Activated CD4-positive, alpha-beta T cell treated with anti-CD3 and anti-CD28 coated beads, Interleukin-2, amount 50 U/mL, for 24 hours (primary cell): ENCODE measurements at places on chromosomes 4 and X.
A peak's percentile ranks its signal among the peaks of the same experiment; 100 is the strongest.

- DNase-seq = no peak
Measured at GRCh38 chr4:104022831-104023230, 303.0 kb upstream of the TACR3 start.

- DNase-seq = no peak
Measured at GRCh38 chr4:8871417-8872401, at the start of gene HMX1. Gene HMX1, minus strand, starts transcription at chr4:8871839. Its CDS starts 225 bp downstream, at chr4:8871614.

GRCh38 chr4:140930557-140930956 is 174.4 kb upstream of the TBC1D9 start:
- no peak for DNase-seq

DNA sequence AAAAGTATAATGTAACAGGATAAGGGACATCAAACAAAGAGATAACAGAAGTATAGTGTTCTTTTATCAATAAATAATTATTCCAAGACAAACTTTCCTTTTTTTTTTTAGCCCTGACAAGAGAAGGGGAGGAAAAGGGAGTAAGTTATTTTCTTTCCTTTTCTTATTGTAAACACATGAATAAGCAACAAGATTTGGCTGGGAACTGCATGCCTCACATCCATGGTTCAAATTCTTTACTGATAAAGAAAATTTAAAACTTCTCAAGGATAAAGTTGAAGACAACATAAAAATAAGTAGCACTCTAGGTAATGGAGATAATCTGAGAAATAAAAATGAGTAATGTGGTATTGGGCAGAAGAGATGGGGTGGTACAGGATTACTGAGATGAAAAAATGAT is 71.6 kb downstream of the NEK1 start:
- DNase-seq = no peak

DNA sequence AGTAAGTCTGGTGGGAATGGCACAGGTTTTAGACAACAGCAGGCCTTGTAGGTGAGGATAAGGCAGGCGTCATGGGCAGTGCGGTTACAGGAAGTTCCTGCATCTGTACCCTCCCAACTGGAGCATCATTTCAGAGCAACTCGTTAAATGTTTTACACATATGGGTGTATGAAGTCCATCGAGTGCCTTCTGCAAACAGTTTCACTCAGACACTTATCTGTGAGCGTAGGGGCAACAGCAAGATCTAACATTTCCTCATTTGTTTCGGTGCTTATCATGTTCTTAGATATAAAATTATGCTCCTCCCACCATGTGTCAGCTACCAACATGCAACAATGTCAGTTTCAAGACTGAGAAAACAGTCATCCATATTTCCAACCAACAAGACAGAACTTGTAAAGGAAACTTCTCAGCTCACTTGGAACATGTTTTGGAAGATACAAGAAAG is 69.9 kb downstream of the ELOVL6 start:
- DNase-seq = no peak

DNA sequence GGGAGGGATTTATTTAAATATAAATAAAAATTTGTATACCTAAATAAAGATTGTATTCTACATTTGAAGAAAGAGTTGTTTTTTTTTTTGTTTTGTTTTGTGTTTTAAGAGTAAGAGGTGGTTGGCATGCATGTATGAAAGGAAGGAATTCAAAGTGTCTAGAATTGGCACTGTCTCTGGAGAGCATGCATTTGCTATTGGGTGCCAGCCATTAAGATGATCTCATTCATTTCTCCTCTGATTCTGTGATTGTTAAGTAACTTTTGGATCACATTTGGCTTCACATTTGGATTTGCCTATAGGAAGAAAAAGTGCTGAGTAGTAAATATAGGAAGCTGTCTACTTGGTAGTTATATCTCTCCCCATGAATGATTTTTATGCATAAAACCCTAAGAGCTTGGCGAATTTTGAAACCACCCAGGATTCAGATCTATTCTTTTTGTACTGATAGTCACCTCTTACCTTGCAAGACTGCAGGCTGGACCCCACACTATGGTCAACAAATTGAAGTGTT is 7.8 kb upstream of the BOD1L1 start:
- DNase-seq = no peak

DNA sequence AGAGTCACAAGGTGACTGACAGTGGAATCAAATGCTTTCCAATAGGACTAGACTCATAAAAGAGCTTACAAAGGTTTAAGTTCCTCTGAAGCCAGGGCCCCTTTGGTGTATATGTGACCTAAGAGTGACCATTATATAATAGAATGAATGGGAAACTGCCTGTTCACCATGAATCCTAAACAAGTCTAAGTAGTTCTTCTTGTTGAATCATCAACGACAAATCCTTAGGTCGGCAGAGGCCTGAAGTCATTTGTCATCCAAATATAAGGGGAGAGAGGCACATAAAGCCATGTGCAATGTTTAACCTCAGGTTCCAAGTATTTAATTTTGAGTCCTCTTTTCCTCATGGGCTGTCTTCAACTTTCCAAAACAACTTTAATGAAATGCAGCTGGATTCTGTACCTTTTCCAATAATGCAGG is 122.4 kb downstream of the RASL11B start:
- no peak for DNase-seq

DNA sequence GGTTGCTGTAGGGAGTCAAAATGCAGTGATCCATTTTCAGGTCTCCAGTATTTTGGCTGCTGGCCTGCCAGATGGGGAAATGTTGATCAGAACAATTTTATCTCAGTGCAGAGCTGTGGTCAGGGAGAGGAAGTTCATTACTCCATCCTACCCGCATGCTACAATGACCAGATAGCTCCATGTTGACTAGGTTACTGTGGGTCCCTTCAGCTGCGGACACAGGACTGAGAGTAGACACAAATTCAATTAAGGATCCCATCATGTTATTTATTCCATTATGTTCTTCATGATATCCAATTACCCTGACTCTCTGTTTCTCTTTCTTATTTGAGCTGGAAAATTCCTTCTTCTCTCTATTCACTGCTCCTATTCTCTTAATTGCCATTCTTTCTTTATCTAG is 16.3 kb downstream of the SYNPO2 start:
- no peak for DNase-seq

DNA sequence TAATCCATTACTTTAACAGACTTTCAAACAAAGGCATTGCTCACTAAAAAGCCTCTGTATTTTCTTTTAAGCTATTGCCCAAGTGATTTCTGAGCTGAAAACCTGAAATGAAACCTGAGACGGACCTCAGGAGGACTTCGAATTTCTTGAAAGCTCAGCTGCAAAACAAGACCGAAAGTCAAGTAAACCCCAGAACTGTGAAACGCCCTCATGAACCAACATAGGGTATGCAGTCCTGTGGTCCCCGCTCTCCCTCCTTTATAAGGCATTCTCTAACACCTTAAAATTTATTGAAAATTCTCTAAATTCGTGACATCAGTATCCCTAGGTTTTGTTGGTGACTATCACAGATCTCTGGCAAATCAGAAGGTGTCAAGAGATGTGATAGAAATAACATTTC is 91.8 kb downstream of the SHISA3 start:
- no peak for DNase-seq

- DNase-seq = no peak
Measured at GRCh38 chrX:46209768-46210167, 335.5 kb downstream of the ZNF674 start.

DNA sequence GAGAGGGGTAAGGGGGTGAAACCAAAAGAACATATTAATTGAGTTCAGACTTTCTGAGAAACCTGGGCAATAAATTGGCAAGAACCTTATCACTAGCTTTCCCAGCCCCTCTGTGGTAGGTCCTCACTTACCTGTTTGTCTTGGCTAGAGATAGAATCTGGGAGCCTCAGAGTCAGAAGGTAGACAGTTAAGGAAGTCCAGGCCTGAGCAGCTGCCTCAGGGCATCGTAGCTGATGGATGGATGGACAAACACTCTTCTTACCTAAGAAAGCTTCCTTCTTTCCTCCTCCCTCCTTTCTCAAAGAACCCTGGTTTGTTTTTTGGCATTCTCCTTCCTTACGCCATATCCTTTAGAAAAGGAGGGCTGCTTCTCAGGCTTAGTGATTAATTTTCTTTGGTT is 24.4 kb downstream of the FRAS1 start:
- DNase-seq = no peak

GRCh38 chr4:77586951-77587383 is 18.7 kb upstream of the CXCL13 start:
- peak; percentile 64 for DNase-seq

GRCh38 chr4:84683064-84683850 is 100.3 kb downstream of the CDS1 start:
- no peak for DNase-seq

- no peak for DNase-seq
Measured at GRCh38 chrX:143648705-143649104, 12.8 kb upstream of the SLITRK4 start.

- DNase-seq = no peak
Measured at GRCh38 chr4:77092975-77093374, 17.2 kb upstream of the CCNI start.

GRCh38 chr4:177403746-177404145 is 38.5 kb downstream of the AGA start:
- DNase-seq = no peak

DNA sequence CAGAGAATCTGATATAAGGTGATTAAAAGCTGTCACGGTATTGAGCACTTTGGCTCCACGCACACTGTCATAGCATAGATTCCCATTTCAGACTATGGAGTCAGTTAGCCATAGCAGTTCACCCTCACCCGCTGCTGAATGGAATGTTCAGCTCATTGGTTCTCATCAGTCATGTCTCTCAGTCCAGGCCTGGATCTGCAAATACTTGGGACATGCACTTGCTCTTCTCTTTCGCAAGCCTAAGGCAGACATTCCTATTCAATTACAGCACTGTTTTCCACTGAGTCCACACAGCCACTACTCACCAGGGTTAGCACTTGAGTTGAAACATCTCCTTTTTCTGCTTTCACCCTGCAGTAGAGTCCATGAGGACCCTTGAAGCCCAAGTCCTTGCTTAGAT is 30.6 kb upstream of the SCML1 start:
- DNase-seq = no peak

DNA sequence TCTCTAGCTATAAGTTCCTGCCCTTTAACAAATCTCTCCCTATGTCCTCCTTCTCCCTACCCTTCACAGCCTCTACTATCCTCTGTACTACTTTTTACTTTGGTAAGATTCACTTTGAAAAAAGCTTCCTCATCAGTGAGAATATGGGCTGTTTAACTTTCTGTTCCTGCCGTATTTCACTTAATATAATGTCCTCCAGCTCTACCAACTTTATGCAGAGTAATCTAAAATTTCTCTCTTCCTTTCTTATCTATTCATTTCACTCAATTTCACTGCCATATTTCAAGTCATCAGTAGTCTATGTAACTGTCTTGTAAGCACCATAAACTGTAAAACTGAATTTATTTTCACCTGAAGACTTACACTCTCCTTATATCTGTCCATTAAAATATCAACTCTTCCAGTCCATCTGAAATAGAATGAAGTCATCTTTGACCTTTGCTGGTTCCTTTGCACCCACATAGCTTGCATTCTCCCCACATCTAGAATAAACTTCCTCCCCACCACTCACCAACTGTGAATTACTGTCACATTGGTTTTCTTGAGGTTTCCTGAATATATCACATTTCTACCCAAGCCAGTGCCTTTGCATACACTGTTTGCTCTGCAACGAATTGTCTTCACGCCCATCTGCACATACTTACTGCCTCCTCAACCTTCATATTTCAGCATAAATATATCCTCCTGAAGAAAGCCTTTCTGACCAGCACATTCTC is 54.6 kb downstream of the ARAP2 start:
- DNase-seq = no peak

DNA sequence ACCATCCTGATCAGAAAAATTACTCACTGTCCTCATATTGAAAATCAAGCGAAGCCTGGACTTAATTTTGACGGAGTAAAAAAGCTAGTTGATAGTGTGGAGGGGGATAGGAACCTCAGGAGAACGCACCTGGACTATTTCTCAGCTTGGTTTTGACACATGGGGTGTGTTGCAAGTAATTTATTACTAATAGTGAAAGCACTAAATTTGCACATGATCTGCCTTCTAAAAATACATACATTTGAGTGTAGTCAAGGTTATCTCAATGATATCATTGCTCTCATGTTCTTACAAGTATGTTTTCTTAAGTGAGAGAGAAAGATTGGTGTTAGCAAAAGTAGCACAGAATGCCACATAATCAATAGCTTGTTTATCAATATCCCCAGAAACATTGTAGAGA is 29.5 kb downstream of the LRIT3 start:
- no peak for DNase-seq

DNA sequence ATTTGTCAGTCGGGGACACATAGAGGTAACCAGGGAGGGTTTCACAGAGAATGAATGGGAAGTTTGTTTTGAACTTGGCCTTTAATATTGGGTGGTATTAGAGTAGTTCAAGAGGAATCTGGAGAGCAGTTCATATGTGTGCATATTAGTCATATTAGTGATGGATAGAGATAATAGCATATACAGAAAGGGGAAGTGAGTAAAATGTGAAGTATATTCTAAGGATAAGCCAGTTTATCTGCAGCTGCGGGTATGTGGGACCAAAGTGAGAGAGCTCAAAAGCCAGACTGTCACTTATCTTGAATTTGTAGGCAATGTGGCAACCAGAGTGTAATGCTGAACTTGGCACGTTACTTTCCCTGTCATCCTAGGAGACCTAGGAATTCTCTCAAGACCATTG is 169.9 kb downstream of the AFF2 start:
- DNase-seq = no peak

- DNase-seq = no peak
Measured at GRCh38 chr4:144667500-144667899, 21.5 kb downstream of the HHIP start.

DNA sequence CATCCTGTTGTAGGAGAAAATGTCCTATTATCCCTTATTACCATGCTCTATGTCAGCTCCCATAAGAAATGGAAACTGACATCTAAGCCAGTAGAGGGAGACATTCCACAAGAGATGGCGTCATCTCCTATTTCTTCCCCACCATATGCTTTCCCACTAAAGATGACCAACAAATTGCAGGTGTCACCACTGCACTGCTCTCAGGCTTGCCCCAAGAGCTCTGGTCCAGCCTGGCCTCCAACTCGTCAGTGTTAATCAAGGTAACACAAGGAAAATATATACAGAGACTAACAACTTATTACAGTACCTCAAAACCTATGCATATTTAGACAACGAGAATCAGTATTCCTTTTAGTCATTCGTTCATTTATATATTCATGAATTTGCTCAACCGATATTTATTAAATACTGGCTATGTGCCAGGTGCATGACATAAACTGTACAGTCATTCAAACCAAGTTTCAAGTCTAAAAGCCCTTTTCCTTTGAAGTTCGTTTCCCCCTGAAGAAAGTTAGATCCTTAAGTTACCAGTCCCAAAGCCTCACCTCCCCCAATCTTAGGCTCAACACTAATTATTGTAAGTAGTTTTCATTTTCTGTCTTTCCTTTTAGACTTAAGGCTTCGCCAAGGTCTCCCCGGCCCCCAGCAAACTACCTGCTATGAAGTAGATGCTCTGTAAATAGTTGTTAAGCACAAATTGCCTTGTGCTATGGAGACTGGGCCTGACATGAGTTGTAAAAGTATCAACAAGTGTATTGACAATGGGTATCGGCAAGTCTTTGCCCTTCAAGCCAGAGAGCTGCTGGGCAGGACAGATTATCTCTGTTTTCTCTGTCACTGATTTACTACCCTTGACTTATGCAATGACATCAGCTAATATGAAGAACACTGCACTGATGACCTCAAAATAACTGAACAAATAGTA is 3.1 kb upstream of the FGB start:
- no peak for DNase-seq
